ENCODE measurements at places on chromosomes 5 and 9. TPM values are rescaled to one million over a fixed set of nuclear protein-coding genes. Genes with fewer than 3 reads are reported as not detected.

REEP2 gene
- total RNA-seq: 0.55 TPM

DOK3 gene
- 8.9 TPM for total RNA-seq

ROPN1L gene
- total RNA-seq: not detected

BTNL8 gene
- total RNA-seq: 33.0 TPM

PIP5K1B gene
- 83.1 TPM for total RNA-seq

RASA1 gene
- total RNA-seq: 21.9 TPM

ARL10 gene
- 1.0 TPM for total RNA-seq

N4BP3 gene
- total RNA-seq: 2.3 TPM

ACER2 gene
- 9.0 TPM for total RNA-seq

PCYOX1L gene
- 3.3 TPM for total RNA-seq

UNC13B gene
- 52.3 TPM for total RNA-seq

RRAGA gene
- 65.1 TPM for total RNA-seq

UBAP2 gene
- 26.6 TPM for total RNA-seq

CCL27 gene
- total RNA-seq: not detected

TSSK1B gene
- total RNA-seq: not detected

SLC44A1 gene
- 157 TPM for total RNA-seq

RASGEF1C gene
- 0.17 TPM for total RNA-seq

LHX2 gene
- total RNA-seq: not detected

SPINK7 gene
- not detected for total RNA-seq

TAS2R1 gene
- not detected for total RNA-seq

FIBCD1 gene
- 9.6 TPM for total RNA-seq

EIF4E1B gene
- not detected for total RNA-seq

PDE8B gene
- total RNA-seq: 0.89 TPM
